Large intestine (tissue), 12 donors: ENCODE measurements at places on chromosomes 6 and 20.

DNA sequence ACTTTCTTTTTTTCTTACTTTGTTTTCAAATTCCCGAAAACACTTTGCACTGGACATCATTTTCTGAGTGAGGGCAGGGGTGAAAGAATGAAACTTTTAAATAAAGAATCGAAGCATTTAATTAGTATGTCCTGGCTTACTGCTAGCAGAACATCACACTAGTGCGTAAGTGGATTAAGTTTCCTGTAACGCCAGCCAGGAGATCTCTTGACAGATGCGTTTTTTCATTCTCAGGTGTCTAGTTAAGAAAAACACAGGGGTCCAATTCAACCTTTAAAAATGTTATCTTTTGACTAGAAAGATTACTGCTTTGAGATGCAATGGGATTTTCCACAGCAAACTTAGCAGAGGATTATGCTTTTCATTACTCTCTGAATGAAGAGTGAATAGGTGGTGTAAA lies 858.8 kb upstream of the EPHA7 start:
- DNase-seq, result no peak

GRCh38 chr6:121354764-121355163 lies 20.5 kb upstream of the TBC1D32 start:
- DNase-seq, result no peak

DNA sequence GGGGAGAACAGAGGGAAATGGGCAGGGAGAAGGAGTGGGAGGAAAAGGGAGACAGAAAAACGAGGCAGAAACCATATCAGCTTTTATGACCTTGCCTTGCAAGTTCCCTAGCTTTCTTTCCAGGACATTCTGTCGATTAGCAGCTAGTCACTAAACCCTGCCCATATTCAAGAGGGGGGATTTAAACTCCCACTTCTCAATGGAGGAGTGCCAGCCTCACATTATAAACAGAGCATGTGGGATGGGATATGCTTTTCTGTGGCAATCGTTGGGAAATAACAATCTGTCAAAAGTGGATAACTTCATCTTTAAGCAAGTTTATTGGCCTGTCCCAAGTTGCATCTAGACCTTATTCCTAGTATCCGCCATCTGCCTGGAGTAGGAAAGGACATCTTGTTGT lies 57.0 kb upstream of the TMEM170B start:
- DNase-seq, result no peak

DNA sequence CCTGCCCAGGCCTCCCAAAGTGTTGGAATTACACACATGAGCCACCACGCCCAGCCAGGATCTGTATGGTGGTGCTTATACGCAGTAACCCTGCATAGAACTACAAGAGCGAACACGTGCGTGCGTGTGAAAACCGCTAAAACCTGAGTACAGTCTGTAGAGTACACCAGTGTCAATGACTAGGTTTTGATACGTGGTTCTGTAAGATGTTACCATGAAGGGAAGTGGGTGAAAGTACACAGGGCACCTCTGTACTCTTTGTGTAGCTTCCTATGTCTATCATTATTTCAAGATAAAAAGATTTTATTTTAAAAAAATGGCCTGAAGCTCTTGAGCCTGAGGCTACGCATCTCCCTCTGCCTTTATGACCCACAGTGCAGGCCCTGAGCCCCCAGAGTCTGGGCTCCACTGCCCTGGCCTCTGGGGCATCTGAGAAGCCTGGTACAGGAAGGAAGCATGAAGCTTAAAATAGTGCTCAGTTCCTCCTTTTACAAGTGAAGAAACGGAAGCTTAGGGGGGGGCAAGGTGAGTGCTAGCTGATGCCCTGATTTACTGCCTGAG lies 21.6 kb downstream of the LY86 start:
- DNase-seq, result no peak

DNA sequence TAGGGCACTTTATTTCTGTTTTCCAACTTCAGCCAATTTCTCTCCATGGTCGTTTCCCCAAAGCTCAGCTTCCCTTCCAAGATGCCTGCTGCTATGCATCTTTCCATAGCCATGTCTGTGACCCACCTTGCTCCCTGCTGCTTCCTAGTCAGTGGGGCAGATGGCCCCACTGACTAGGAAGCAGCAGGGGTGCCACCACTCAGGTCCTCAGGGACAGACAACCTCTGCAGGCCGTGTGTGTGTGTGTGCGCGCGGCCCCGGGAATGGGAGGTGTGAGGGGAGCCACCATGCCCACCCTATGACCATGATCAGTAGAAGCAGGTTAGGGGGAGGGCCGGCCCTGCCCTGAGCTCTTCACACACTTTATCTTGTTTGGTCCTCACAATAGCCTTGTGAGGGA lies 2.7 kb upstream of the IP6K3 start:
- no peak for DNase-seq
